ENCODE measurements at places on chromosomes 5 and 9. TPM values are rescaled to one million over a fixed set of nuclear protein-coding genes. Genes with fewer than 3 reads are reported as not detected.

- DNase-seq, result no peak
Observed at GRCh38 chr5:115324021-115324420, 27.6 kb upstream of the CCDC112 start.

- DNase-seq, result no peak
Observed at GRCh38 chr9:97640325-97640724, 6.7 kb downstream of the NCBP1 start.

The PROB1 gene
- 0.16 TPM for total RNA-seq

DNA sequence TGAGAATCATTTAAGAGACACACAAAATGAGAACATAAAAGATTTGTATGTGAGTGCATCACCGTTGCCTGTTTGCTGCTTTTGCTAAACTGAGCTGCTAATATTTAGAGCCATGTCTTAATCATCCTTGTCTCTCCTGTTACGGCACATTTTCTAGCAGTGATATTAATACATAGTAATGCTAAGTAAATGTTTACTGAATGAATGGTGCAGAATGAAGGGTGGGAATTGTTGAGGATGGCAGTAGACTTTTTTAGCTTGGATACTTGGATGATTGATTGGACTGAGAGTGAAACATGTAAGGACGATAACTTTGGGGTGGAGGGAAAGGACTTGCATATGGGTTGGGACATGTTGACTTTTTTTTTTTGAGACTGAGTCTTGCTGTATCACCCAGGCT lies 102.3 kb upstream of the ABCA1 start:
- no peak for DNase-seq

The PFN3 gene
- not detected for total RNA-seq

DNA sequence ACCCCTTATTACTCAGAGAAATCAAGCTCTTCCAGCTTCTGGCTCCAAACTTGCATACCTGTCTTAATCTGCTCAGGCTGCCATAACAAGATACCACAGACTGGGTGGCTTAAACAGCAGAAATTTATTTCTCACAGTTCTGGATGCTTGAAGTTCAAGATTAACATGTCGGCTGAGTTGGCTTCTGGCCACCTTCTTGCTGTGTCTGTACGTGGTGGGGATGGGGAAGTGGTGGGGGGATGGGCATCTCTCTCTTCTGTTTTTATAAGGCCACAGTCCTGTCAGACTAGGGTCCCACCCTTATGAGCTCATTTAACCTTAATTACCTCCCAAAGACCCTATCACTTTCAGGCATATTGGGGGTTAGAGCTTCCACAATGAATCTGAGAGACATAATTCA lies 140.5 kb downstream of the SV2C start:
- DNase-seq, result no peak

GRCh38 chr5:147472664-147473475 lies 37.0 kb downstream of the DPYSL3 start:
- no peak for DNase-seq

The TXN gene
- total RNA-seq, result 98.9 TPM

DNA sequence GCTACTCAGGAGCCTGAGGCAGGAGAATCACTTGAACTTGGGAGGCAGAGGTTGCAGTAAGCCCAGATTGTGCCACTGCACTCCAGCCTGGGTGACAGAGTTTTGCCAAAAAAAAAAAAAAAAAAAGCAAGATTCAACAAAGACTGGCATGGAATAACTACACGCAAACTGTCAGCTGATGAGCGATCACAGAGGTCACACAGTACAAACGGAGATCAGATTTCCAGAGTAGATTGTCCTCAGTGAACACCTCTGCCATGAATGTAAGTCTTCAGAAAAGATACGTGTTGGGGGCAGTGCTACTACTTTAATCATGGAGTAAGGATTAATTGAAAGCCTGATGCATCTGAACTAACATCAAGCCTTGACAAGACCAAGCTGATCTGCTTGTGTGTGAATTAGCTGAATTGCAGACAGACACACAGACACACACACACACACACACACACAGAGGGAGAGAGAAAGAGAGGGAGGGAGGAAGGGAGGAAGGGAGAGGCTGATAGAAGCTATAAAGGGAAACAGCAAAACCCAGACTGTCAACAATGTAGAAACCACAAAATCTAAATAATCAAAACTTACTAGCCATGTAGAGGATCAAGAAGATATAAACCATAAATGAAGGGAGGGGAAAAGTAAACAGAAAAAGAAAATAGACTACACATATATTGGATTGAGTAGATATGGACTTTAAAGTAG lies 222.9 kb upstream of the ZNF462 start:
- no peak for DNase-seq

DNA sequence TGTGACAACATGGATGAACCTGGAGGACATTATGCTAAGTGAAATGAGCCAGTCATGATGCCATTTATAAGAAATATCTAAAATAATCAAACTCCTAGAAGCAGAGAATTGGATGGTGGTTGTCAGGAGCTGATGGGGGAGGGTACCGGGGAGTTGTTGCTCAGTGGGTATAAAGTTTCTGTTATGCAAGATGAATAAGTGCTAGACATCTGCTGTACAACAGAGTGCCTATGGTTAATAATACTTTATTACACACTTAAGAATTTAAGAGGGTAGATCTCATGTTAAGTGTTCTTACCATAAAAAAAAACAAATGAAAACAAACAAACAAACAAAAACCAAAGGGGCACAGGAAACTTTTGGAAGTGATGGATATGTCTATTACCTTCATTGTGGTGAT lies 13.0 kb upstream of the CCDC69 start:
- no peak for DNase-seq

DNA sequence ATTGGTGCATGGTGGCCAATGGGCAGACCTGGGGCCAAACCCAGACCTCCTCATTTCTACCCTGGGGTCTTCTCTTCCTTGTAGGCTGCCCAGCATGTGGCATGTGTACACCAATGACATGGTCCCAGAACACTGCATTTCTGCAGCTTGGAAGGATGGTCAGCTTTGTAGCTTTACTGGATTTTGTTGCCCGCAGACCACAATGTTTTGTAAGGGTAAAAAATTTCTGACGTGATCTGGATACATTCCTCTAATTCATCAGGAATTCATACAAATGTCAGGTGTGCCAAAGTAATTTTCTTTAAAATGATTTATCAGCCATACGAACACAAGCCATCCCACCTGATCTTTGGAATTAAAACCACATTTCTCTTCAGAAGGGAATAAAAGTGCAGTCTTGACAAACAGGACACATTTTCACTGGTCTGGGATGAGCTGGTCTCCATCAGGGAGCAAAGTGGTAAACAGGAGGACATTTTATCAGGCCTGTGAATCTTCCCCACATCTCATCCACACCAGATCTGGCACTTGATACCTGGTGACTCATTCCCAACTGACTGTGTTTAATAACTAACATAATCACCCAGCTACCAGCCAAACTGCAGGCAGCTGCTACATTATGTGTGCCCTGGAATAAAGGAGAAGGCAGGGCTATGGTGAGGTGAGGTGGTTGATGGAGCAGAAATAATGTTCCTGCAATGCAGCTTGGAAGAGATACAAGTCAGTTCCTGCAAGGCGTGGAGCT lies 103.9 kb downstream of the SPOCK1 start:
- DNase-seq, result no peak

GRCh38 chr5:159202151-159202550 lies 7.2 kb downstream of the RNF145 start:
- no peak for DNase-seq

DNA sequence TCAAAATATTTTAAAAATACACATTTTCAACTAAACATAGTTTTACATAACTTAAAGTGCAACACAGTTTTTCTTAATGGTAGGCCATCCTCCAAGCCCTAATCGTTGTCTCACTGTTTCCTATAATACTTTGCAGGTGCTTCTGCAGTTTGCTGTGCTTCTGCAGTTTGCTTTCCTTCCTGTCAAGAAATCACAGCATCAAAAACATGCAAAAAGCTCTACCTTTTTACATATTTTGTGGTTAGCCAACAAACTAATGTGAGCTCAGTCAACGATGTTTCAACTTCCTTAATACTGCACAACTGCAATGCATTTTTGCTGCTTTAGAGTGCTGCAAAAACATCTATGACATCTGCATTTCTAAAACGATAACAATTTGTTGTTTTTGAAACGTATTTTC lies 25.2 kb downstream of the EMB start:
- no peak for DNase-seq

The KCTD16 gene
- 23.6 TPM for total RNA-seq

DNA sequence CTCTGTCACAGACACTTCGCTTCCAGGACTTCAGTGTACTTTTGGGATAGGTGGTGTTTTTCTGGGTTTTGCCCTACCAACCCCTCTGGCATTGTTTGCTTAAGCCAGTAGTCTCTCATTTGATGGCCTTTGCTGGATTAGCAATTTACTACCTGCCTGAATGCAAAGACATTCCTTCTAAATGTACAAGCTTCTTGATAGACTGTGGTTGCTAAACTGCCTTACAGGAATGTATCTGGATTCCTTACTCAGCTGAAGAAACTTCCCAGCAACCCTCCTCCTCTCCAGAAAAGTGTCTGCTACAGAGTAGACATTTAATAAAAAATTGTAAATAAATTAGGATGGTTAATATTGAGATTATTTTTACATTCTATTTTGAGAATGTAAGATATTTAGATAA lies 1916.7 kb downstream of the EFNA5 start:
- DNase-seq, result no peak

DNA sequence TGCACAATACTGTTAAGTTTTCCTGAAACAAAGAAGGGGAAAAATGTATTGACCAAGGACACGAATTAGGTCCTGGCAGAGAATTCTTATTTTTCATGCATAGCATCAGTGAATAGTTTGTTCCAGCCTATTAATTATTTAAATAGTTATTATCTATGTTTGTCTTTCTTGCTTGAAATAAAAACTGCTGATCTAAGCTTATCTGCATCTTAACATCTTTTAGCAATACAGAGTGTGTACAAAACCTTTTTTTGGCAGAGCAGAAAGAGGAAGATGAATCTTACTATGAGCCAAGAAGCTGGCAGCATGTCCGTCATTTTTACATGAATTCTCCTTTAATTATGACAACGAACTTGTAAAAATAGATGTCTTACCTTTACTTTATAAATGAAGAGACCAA lies 23.3 kb upstream of the PLPPR1 start:
- DNase-seq, result no peak

- no peak for DNase-seq
Observed at GRCh38 chr5:178264044-178264443, 31.4 kb upstream of the PHYKPL start.

The CKMT2 gene
- total RNA-seq, result 1.2 TPM

DNA sequence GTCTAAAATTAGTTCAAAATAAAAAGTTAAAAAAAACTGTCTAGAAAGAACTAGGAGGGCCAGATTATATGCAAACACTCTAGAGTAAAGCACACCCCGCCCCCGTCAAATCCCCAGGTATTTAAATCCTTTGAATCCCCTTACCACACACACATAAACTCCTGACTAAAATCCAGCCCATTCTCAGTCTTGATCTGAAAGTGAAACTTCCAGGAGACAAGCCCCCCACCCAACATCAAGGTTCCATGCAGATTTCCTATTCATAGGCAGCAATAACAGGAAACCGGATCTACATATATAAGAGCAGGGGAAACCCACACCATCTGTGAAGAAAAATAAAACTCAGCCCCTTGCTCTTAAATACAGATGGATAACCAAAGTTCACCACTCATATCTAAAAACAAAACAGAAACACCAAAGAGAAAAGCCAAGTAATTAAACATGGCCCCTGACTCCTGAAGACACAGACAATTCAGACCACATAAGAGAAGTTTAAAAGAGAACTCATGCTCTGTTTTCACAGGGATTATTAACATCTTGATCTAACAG lies 42.3 kb downstream of the MARCHF3 start:
- no peak for DNase-seq

DNA sequence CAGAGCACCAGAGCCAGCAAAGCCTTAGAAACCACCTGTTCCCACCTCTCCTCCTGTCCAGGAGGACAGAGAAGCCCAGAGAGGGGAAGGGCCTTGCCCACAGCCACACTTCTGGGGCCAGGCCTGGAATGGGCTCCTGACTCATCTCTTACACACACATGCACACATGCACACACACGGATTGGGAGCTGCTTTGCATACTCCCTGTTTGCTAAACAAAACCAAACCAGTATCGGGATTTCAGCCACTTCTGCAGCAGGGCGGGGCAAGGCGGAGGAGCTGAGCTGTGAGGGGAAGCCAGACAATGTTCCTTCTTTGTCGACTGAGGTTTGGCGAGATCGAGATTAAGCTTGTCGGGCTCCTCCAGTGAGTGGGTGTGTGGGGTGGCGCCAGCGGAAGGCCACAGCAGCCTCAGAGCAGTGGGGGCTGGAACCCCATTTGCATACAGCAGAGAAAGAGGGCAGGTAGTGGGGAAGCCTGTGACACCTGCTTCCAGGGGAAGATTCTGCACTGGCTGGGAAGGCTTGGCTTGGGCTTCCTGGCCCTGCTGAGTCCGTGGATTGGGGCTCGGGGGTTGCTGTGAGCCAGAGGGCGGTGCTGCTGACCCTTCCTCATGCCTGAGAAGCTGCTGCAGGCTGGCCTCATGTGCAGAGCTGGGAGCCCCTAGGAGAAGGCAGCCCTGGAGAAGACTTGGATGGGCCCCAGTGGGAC lies 16.1 kb downstream of the GFI1B start:
- no peak for DNase-seq

DNA sequence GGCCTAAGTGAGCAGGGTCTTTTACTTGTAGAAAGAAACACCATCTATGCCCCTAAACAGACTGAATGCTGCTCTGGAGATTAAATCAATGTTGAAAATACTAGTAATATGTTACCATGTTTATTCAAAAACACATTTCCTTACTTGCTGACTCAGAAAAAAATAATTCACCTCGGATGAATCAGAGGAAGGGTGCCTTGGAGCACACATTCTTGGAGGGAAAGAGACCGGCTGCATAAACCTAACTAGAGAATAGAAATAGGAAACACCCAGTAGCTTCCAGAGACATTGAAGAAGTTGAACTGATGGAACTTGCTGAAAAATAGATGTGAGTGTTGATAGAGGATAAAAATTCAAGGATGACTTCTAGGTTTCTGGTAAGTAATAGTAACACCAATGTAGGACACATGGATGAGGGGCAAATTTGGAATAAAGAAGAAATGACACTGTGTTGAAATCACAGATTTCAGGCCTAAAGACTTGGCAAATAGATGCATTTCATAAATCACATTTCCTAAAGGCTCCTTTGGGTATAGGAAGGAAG lies 76.9 kb upstream of the MINAR2 start:
- no peak for DNase-seq

- DNase-seq, result no peak
Observed at GRCh38 chr9:112005939-112006338, 109.3 kb downstream of the UGCG start.

DNA sequence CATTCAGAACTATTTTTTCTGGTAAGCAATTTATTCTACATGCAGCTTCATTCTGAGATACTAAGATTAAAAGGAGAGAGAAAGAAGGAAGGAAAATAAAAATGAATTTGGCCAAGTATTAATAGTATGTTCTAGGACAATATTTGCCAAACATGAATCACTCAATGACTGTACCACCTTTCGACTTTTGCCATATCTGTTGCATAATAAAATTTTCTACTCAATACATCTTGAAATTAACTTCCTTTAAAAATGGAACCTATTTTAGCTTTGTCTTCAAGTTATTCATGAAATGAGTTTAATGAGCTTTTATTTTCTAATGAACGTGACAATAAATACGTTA lies 111.8 kb downstream of the MARCHF3 start:
- no peak for DNase-seq
